ENCODE measurements at places on chromosomes 5 and 9. TPM values are rescaled to one million over a fixed set of nuclear protein-coding genes. Genes with fewer than 3 reads are reported as not detected.

The LRRC19 gene
- not detected for total RNA-seq

The RNF224 gene
- total RNA-seq: 0.24 TPM

The PCDHGA12 gene
- not detected for total RNA-seq

The TNIP1 gene
- 143 TPM for total RNA-seq

The RPL7A gene
- total RNA-seq: 3,321 TPM

The C5orf52 gene
- not detected for total RNA-seq

The ATOSB gene
- 8.6 TPM for total RNA-seq

The SLCO4C1 gene
- not detected for total RNA-seq

The SLC36A3 gene
- total RNA-seq: not detected

The KDM4C gene
- total RNA-seq: 10.3 TPM

The AHRR gene
- total RNA-seq: 3.5 TPM

The MYMK gene
- total RNA-seq: not detected

The ADAMTS6 gene
- total RNA-seq: 0.12 TPM

The TTLL11 gene
- total RNA-seq: 3.6 TPM

The CHSY3 gene
- total RNA-seq: 0.10 TPM

The KCTD16 gene
- total RNA-seq: 0.05 TPM

The UHRF2 gene
- 31.6 TPM for total RNA-seq

The ANKRD18A gene
- total RNA-seq: 15.7 TPM

The NR2F1 gene
- total RNA-seq: 5.0 TPM

The PNPLA7 gene
- 0.75 TPM for total RNA-seq

The BNC2 gene
- total RNA-seq: 5.1 TPM

The NUDT12 gene
- total RNA-seq: 1.9 TPM

The PAPPA gene
- total RNA-seq: 34.1 TPM
